Type B pancreatic cell (in vitro differentiated cells): ENCODE measurements at places on chromosomes 3 and 15. TPM values are rescaled to one million over a fixed set of nuclear protein-coding genes. Genes with fewer than 3 reads are reported as not detected.

DNA sequence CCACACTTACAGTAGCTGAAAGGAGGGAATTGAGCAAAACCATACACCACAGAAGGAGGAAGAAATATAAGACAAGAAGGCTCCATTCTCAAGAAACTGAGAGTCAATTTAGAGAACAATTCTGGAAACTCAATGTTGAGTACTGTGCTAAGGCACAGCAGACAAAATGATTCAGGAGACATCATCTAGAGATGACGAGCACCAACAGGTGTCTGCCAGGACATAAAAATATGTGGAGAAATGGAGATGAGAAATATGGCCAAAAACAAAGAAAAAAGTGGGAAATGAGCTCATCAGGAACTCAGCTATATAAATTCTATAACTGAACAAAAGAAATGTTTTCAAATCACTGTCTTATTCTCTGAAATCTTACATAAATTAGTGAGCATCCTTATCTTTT is 343.7 kb downstream of the ERC2 start:
- DNase-seq, result no peak
- H3K36me3 ChIP-seq, result no peaks in the 10 kb centered on the region
- H3K4me1 ChIP-seq, result peaks cover 31% of the 10 kb centered on the region
- H3K4me3 ChIP-seq, result no peak overlapping the region
- H3K27ac ChIP-seq, result no peak overlapping the region
- peaks cover 8% of the 10 kb centered on the region for H3K27me3 ChIP-seq

The RBP2 gene
- total RNA-seq, result 25.3 and 95.9 TPM in 2 replicates

DNA sequence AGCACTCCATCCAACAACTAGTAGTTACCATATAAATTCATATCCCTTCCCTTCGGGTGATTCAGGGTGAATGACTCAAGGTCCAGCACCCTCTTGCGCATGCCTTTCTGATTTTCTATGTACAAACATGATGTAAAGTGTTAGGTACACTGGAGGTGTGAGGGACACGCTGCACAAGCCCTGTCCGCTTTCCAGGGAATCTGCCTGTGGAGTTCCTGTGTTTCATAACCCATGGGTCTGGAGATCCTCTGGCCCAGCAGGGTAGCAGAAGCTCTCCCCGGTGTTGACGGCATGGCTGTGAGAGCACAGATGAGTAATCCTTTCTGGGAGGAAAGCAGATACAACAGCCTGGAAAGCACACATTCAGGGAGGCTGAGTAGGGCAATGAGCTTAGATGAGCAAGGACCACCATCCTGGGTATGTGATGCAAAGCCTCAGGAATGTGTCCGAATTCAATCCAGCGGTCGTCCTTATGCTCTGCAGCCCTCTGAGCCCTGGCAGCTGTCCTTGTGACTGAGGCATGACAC is 142.9 kb upstream of the TP63 start:
- H3K4me1 ChIP-seq, result no peaks in the 10 kb centered on the region
- H3K27me3 ChIP-seq, result peaks cover 7% of the 10 kb centered on the region
- H3K4me3 ChIP-seq, result no peak overlapping the region
- no peaks in the 10 kb centered on the region for H3K36me3 ChIP-seq

DNA sequence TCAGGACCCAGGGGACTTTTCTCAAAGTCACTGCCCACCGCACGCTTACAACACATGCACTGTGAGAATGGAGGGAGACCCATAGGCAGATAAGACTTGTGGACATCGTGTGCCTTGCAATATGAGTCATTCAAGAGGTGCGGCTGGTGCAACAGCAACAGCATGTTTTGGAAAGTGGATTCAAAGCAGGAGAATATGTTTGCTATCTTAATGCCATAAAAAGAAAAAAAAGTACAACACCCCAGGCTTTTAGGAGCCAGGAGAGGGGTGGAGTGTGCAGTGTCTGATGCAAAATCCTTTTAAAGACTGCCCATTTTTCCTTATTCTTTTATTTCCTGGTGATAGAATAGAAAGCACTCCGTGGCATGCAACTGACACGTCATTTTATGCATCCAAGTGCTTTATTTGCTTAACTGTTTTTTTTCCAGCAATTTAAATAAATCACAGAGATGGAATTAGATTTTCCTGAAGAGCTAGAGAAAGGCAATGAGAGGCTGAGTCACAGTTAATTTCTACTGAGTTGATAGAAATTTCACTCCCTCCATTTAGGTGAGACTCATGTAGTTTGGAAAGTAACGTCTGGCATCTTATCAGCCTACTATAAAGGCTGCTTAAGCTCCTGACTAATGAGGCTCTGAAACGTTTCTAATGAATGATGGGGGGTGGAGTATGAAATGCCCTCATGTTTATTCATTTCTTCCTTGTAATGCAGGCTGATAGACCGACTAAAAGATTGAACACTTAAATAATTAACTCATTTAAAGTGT is 96.4 kb downstream of the NSUN3 start:
- no peak for DNase-seq
- H3K4me1 ChIP-seq, result no peaks in the 10 kb centered on the region
